ENCODE measurements at places on chromosomes 1 and 21.

DNA sequence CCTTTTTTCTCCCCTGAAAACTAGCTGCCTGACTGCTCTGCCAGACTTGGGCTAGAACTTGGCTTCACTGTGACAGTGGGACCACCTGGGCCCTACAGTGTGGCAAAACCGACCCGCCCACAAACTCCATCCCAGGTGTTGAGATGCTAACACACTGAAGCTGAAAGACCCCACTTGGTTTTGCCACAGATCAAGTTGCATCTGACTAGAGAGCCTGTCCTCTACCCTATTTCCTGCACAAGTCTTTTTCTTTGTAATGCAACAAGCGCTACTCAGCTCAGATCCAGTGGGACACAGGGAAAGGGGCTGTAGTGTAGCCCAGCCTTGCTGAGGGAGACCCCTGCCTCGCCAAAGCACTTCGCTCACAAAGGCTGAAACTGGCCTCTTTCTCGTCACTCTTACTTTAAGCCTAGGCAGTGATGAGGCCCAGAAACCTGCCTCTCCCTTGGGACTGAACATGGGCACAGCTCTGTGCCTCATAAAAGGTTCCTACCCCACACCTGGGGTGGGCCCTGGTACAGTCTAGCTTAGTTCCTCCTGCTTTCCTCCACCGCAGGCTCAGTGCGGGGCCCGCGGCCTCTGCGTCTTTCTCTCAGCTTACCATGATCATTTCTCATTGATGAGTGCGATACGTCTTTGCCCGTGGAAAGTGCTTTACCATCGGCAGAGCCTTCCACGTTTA lies 9.7 kb downstream of the ALPL start:
- no peak for DNase-seq

- DNase-seq, result no peak
Measured at GRCh38 chr1:161019751-161020495, 1.0 kb downstream of the F11R start.

GRCh38 chr1:41102653-41103052 lies 81.1 kb upstream of the SLFNL1 start:
- no peak for DNase-seq

- peak; percentile 65 for DNase-seq
Measured at GRCh38 chr1:15797614-15798390, 9.6 kb downstream of the UQCRHL start.

DNA sequence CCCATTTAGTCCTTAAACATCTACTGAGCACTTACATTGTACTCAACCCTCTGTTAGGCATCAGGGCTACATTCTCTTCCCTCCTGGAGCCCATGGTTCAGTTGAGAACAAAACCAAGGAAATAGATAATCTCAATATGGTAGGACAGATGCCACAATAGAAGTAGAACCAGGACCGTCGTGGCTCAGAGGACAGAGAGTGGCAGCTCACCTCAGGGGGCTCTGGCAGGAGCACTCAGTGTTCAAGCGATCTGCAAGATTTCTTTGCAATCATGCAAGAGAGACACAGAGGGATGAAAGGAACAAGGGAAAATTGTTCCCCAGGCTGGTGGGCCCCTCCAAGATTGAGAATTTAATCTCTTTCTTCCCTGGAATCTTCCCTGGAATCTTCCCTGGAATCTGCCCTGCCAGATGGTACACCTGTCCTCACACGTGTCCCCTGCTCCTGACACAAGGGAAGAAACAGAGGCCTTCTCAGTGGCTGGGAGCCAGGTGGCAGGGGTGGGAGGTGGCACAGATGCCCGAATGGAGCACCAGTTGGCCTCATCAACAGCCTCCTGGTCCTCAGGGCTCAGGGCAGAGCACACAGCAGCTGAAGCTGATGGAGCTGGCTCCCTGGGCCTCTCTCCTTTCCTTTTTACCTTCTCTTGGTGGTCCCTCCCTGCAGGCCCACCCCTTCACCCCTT lies 135.4 kb downstream of the PLXNA2 start:
- DNase-seq, result no peak

DNA sequence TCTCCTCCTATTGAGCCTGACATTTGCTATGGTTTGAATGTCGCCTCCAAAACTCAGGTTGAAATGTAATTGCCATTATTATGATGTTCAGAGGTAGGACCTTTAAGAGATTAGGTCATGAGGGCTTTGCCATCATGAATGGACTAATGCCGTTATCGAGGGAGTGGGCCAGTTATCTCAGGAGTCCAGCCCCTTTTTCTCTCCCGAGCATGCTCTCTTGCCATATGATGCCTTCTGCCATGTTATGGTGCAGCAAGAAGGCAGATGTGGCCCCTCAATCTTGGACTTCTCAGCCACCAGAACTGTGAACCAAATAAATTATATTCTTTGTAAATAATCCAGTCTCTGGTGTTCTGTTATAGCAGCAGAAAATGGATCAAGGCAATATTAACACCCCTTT lies 323.5 kb downstream of the RRAGC start:
- no peak for DNase-seq

DNA sequence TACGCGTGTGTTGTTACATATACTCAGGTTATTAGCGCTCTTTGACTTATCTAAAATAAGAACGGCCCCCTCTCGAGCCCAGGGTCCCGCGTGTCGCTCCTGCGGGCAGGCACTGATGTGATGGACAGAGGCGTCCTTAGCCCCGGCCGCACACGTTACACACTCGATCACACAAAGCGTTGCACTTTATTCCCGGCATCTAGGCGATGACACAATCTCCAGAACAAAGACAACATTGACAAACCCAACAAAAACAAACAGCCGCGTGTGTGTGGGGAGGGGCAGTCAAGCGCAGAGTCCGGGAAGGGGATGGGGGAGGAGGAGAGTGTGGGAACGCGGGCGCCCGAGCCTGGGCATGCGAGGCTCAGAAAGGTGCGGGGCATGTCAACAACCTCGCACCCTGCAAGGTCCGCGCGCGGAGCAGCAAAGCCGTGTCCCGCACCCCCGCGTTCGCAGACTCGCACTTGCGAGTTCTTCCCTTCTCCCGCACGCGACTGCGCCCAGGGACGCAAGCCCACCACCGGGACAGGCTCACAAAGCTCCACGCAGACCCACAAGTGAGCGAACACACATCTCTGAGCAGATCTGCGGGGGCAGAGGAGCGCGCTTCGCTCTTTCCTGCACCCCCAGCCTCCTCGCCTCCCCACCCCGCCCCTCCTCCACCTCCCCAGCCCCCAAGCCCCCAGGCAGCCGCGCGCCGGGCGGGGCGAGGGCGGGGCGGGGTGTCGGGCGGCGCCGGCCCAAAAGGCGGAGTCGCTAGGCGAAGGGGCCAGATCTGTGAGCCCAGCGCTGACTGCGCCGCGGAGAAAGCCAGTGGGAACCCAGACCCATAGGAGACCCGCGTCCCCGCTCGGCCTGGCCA lies at the start of gene EFNA1:
Gene EFNA1 (plus strand): TSS at position 772 of the 862 bp plus-strand sequence. CDS start 102 bp downstream, outside the sequence.
- DNase-seq, result peak; percentile 81

DNA sequence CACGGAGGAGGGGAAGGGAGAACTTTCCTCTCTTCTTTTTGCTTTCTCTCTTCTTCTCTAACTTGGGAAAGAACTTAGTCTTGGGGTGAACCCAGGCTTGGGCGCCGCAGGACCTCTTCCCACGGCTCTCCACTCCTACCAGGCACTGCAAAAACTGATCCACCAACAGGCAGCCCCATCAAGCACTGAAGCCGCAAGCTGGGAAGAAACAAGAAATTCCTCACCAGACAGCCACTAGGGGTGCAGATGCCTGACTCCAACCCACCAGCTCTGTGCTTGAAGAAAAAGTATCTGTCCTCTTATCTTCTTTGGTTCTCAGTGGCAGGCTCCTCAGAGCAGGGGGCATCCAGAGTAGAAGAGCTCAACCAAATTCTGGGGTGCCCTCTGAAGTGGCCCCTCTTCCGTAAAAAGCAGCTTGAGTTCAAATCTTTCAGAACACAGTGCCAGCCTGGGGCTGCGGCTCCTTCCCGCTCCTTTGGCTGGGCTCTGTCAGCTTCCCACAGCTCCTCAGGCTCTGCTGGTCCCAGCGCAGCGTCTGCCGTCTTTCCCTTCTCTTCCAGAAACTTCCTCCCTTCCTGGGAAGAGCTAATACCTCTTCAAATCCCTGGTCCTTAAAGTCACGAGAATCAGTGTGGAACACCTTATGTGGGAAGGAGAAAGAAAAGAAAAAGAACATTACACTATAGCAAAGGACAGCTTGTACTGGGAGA lies 2.4 kb downstream of the SLC41A1 start:
- no peak for DNase-seq

DNA sequence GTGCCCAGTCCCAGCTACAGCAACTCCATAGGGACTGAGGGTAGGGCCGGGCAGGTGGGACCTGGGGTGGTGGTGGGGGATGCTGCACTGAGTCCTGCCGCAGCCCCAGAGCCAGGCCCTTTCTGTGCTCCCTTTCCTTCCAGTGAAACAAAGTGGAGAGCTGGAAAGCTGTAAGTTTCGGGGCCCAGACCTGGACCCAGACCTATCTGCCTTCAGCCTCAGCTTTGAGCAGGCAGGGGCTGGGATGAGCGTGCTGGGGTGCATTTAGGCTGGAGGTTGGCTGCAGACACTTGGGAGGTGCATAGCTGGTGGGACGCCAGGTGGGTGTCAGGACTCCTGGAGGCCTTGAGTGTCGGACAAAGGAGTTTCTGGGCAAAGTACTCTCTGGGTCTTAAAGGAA lies 92.7 kb upstream of the C1orf174 start:
- DNase-seq, result no peak

DNA sequence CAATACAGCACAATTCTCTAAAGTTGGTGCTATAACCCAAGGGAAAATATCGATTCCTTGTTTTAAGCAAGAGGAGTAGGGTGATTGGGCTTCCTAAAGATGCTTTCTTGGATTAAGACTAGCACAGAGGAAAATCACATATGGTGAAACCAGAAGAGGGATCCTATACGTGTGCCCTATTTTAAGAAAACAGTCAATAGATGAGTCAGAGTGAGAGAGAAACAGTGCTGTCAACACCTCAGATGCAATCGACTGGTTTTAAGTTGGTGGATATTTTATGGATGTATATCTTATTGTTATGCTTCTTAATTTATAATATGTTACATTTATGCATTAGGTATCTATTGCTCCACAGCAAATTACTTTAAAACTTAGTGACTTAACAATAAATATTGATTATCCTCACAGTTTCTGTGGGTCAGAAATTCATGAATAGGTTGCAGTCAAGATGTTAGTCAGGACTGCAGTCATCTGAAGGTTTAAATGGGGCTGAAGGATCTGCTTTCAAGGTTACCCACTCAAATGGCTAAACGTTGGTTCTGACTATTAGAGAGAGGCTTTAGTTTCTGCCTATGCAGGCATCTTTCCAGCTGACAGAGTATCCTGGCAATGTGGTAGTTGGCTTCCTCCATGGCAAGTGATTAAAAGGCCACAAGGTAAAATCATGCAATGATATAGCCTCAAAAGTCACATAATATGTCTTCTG lies 61.6 kb upstream of the DEPDC1 start:
- DNase-seq, result no peak

DNA sequence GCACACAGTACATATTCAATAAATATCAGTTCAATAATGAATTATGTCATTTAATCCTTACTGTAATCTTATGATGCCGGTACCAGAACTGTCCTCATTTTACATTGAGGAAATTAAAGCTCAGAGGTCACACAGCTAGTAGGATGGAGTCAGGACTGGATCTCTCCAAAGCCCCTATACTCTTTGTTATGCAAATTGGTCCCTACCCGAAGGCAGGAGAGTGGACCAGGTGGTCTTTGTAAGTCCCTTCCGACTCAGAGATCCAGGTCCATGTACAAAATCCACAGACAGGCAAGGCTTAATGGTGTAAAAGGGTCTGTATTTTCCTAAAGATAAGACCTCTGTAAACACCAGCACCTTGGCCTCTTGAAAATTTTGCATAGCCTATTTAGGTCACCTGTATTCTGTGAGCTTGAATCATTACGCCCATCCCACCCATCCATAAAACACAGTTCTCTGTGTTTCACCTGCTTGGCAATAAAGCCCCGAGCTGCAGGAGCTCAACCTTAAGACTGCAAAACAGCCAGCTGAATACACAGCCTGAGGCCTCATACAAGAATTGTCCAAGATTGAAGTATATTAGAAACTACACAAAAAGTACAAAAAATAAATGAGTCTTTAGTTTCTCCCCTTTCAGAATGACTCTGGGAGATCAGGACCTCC lies 41.7 kb downstream of the PLXNA2 start:
- DNase-seq, result no peak

GRCh38 chr1:167928457-167928852 lies 8.0 kb upstream of the DCAF6 start:
- no peak for DNase-seq
